Fibroblast of villous mesenchyme (primary cell): ENCODE measurements at places on chromosomes 12 and 14.

- no peak for DNase-seq
Measured at GRCh38 chr12:43815416-43815815, 9.3 kb upstream of the TWF1 start.

DNA sequence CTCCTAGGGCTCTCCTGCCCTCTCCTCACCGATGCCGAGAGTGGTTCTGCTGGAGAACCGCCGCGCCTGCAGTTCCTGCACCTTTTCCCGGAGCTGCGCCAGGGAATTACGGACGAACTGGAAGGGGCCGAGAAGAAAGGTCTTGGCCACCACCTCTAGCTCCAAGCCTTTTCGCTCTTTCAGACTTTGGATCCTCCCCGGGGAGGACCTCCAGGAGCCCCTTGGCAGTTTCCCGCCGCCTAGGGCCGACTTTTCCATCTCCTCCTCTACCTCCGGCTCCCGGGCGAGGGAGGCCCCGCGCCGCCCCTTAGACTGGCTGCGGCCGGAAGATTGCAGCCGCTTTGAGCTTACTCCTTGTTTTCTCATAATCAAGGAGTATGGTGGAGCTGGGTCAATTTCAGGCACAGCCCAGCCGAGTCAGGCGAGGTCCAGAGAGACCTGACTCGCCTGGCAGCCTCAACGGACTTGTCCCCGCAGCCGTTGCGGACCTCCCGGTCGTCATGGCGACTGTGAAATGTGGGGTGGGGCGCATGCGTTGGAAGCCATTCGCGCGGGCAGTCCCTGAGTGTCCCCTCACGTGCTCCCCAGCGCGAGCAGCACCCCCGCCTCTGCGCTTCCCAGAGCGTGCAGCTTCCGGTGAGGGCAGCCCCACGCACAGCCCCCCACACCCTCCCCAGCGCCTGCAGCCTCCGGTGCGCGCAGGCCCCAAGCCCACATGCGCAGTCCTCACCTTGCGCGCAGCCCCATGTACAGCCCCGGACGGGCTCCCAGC lies at the start of gene DPY19L2:
TSS of gene DPY19L2 (minus strand) at position 466 of the 772 bp plus-strand sequence. CDS start at position 366, 100 bp downstream.
- peak; percentile 53 for DNase-seq

- DNase-seq, result no peak
Measured at GRCh38 chr12:1044199-1044598, 53.2 kb downstream of the ERC1 start.

GRCh38 chr12:39081910-39082309 lies 176.5 kb upstream of the CPNE8 start:
- DNase-seq, result no peak

DNA sequence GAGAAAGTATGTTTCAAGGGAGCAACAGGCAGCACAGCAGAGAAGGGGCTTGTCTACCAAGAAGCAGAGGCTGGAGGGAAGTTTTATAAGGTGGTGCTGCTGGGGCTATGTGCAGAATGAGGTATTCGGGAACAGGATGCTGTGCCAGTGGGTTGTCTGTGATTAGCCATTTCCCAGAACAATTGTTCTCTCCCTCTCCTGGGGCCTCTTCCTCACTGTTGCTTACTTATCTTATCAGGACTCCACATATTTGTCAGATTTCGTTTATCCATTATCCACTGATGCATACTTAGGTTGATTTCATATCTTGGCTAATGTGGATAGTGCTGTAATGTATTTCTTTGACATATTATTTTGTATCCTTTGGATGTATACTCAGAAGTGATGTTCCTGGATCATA lies 195.1 kb upstream of the RTL1 start:
- no peak for DNase-seq
